ENCODE measurements at places on chromosomes 7 and 10. TPM values are rescaled to one million over a fixed set of nuclear protein-coding genes. Genes with fewer than 3 reads are reported as not detected.
A peak's percentile ranks its signal among the peaks of the same experiment; 100 is the strongest.

DNA sequence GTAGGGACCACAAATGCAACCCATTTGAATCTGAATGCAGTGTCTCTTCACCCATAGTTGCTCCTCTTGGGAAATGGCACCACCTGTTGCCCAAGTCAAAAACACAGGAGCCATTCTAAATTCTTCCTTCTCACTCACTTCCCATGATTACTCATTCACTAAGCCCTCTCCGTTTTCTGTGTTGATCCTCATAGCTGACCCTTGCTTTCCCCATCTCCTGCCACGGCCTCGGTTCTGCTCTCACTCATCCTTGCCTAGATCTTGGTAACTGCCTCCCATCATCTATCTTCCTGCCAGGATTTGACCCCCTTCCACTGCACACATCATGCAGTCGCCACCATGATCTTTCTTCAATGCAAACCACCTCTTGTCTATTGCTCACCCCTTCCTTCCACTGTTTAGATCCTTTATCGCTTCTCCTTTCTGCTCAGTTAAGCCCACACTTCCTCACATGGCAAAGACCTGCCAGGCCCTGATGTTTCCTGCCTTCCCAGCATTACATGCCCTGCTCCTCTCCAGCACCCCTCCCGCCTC is 19.0 kb upstream of the CPN1 start:
- no peak for DNase-seq
- no peak overlapping the region for H3K27ac ChIP-seq
- no peak overlapping the region for H3K4me3 ChIP-seq
- no peaks in the 10 kb centered on the region for H3K36me3 ChIP-seq
- no peaks in the 10 kb centered on the region for H3K4me1 ChIP-seq
- H3K27me3 ChIP-seq: no peaks in the 10 kb centered on the region

DNA sequence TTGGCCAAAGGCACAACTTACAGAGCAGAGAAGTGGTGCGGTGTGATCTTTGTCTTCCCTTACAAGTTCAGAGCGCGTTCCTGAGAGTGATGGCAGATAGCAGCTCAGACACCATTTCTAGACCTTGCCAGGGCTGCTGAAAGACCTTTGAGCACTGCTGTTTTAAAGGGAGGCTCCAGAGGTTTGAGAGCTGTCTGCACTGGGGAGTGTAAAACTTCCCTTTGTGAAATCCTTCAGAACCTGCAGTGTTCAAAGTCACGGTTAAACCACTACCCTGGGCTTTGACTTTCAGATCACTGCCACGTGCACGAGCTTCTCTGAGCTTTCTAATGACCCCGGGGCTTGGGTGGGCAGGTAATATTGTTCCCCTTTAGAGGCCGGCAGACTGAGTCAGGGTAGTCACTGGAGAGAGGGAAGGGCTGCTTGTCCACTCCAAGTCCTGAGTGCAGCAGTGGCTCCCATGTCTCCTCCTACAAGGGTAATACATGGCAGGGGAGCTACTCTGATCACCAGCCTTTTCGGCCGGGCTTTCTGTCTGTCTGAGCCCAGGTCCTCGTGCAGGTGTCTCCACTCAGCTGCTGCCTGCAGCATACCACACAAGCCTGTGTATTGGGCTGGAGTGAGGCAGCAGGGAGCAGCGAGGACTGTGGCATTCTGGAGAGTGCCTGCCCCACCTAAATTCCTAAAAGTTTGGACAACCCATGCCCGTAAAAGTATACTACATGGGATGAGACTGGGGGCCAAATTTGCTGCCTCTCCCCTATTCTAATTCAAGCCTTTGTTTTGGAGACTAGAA is 63.3 kb downstream of the ZMIZ1 start:
- H3K4me3 ChIP-seq: no peak overlapping the region
- no peak for DNase-seq
- H3K36me3 ChIP-seq: no peaks in the 10 kb centered on the region
- no peaks in the 10 kb centered on the region for H3K27me3 ChIP-seq

- no peaks in the 10 kb centered on the region for H3K27me3 ChIP-seq
- no peak overlapping the region for H3K4me3 ChIP-seq
- DNase-seq: peak; percentile 78
- peak overlapping the region; percentile 92 for H3K27ac ChIP-seq
- H3K4me1 ChIP-seq: peaks cover 58% of the 10 kb centered on the region
- H3K36me3 ChIP-seq: no peaks in the 10 kb centered on the region
Measured at GRCh38 chr7:30469303-30469702, 9.3 kb downstream of the NOD1 start.

DNA sequence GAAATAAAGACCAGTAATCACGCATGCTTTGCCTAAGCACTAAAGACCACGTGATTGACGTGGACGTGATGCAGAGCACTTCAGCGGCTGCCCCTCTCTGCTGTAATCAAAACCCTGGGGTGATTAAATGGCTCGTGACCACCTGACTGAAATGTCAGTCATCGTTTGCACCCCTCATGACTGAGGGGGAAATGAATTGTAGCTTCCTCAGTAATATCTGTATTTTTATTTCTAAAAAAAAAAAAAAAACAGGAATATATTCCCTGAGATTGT is 148.1 kb upstream of the RSU1 start:
- H3K4me3 ChIP-seq: no peak overlapping the region
- H3K27me3 ChIP-seq: no peaks in the 10 kb centered on the region
- no peak for DNase-seq
- no peaks in the 10 kb centered on the region for H3K36me3 ChIP-seq

GRCh38 chr10:71349406-71349805 is 30.3 kb downstream of the SLC29A3 start:
- H3K4me1 ChIP-seq: peaks cover 14% of the 10 kb centered on the region
- H3K36me3 ChIP-seq: no peaks in the 10 kb centered on the region
- DNase-seq: no peak
- H3K27me3 ChIP-seq: no peaks in the 10 kb centered on the region
- H3K27ac ChIP-seq: no peak overlapping the region

Gene TEX47
- not detected for total RNA-seq

All from lung (tissue), 17 donors.